NCI-H2029 (cell line): ENCODE measurements at places on chromosomes 4 and X.

GRCh38 chr4:96342196-96342595 is 502.3 kb downstream of the PDHA2 start:
- DNase-seq, result no peak

DNA sequence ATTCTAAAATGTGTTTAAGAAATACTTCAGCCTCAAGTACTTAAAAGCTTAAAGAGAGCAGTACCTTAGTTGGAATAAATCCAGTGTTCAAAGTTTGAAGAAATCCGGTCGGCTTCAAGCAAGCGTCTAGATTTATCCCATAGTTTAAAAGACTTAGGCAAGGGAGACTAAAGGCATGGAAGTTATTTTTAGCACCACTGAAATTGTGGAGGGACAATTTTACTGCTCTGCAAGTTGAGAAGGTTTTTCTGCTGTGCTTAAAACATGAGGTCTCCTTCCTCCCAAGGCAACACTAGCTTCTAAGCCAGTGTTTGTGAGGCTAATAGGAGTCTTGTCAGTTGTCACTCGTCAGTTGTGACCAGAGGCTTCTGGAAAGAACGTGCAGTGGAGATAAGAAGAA is 183.5 kb downstream of the MSL3 start:
- DNase-seq, result no peak

DNA sequence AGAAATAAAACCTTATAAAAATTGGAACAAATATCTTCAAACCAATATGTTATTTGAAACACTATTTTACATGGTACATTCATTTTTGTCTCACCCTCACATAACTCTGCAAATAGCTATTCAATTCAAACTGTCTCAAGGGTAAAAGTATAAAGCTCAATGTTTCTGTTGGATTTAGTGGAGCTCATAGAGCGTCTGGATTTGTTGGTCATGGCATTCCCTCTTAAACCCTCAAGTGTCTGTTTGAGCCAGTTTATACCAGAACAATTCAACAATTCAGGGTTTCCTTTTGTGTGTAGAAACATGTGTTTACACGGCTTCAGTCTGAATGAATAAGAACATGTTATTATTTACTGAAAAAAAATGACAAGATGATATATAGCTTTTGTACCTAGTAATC is 161.6 kb downstream of the PCDH18 start:
- DNase-seq, result peak; percentile 15

DNA sequence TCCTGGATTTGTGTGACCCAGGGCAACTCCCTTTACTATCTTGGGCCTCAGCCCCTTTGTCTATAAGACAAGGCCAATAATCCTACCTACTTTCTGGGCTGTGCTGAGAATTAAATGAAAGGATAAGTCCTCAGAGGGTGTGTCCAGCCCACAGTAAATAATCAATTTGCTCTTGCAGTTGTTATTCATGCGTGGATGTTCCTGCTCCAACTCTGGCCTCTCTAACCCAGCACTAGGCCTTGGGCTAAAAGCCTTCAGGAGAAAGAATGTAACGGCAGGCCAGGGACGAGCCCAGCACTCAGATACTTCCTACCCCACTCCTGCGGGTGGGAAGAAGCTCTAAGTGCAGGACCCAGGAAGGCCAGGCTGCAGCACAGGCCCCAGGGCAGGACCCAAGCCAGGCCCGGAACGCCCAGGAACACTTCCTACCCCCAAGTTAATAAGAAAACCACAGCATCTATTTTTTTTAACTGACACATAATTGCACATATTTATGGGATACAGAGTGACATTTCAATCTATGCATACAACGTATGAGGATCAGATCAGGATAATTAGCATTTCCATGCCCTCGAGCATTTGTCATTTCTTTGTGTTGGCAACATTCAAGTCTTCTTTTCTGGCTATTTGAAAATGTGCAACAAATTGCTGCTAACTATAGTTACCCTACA is 179.6 kb upstream of the RBPJ start:
- no peak for DNase-seq

DNA sequence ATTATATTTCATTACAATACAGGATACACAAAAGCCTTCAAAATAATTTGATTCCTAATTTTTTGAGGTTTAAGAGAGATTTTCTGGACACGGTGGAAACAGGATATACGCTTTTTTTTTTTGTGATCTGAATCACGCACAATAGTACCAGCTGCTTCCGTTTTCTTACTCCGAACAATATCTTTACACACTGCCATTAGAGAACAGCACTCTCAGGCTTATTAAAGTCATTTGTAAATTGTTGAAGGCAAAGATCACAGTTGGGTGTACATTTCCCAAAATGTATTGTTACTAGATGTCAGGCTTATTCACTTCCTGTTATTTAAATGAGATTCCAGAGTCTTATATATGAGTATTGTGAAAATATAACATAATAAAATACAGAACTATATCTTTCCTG is 71.5 kb downstream of the TMEM47 start:
- no peak for DNase-seq

DNA sequence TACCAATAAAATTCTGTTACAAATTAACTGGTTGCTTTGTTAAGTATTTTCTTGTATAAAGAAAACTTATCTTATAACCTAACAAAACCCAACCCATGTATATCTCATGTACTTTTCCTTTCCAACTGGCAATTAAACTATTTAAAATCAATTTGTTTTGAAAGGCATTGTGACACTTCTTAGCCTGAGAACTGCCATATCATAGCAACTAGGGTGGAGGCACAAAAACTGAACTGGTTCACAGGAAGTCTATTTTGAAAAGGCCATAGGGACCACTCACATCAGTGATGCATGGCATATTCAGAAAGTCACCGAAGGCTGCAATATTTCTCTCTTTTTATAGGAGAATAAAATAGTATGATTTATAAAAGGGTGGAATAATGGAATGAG is 40.5 kb upstream of the ARSJ start:
- no peak for DNase-seq

DNA sequence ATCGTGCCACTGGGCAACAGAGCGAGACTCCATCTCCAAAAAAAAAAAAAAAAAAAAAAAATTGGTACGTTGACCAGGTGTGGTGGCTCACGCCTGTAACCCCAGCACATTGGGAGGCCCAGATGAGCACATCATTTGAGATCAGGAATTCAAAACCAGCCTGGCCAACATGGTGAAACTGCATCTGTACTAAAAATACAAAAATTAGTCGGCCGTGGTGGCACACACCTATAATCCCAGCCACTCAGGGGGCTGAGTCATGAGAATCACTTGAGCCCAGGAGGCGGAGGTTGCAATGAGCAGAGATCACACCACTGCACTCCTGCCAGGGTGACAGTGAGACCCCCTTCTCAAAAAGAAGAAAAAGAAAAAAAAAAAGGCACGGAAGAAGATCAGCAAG is 24.5 kb downstream of the RBMX start:
- DNase-seq, result no peak

DNA sequence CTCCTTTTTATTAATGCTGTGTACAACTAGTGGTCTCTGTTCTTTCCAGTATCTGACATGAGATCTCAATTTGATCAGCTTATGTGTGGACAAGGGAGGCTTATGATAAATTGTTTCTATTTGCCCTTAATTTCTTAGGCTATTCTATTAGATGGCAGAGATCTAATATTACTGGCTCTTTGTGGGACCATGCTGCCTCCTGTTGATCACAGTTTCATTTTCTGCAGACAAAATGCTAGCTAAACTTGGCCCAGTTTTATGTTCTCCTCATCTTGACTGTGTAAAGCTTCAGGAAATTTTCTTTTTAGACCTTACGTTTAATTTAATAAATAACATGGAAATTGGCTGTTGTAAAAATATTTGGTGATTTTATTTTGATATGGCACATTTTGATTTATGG is 627.1 kb upstream of the AADAT start:
- no peak for DNase-seq

GRCh38 chr4:139876337-139876941 is 210.8 kb downstream of the MGST2 start:
- no peak for DNase-seq

DNA sequence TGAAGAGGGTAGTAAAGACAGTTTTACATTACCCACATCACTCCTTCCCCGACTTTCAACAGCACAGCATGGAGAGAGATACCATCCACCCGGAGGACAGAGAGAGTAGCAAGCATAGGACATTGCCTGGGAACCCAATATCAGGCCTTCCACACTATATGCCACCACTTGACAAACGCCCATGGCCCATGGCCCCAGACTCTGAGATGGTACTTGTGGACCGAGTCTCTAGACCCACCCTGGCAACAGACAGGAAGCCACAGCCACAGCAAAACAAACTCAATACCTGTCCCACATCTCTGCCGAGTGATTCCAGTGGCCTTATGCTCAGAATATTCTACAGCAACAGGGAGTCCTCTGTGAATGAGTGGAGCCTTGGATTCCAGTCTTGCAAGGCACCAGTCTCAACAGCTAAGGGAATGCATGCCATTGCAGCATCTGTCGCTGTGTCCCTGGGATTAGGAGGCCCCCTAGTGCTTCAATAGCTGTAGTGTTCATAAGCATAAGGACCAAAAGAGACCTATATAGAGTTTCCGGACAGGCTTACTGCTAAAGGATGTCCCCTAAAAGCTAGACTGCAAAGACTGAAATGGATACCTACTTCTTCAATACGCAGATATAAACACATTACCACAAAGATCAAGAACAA is 14.7 kb upstream of the CT55 start:
- peak; percentile 4 for DNase-seq

DNA sequence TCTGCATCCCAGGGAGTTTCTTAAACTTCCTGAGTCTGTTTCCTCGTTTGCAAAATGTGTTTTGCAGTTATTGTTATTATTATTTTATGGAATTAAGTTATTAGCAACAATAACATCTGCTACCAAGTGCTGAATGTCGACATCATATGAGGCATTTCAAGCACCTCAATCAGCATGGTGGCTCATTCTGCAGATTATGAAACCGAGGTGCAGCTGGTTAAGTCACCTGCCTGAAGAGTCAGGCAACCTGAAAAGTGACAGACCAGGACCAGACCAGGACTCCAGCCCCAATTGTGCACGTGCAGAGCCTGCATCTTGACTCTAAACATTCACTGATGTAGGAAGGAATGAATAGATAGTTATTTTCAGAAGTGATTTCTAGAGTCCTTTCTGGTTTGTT is 99.8 kb downstream of the AFAP1 start:
- no peak for DNase-seq

DNA sequence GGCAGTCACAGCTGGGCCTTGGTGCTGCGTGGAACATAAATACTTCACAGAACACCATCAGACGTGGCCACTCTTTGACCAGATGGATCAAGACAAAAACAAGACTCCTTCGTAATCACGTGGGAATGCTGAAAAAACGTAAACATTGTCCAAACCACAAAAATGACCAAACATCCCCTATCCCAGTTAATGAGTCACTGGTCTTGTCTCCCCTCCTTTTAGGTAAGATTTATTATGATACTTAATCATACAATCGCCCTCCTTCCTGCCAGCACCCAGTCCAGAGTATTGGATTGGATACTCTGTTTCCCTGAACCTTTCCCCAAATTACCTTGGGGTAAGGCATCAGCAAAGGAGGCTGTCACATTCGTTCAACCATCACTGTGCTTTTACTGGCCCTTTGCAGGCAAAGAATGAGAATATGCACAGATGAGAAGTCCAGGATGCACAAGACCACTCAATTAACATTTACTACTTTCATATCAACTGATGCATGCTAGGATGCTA is 601 bp upstream of the TCEANC start:
- no peak for DNase-seq
